AG08395 (cell line): ENCODE measurements at places on chromosomes 16 and 17.
A peak's percentile ranks its signal among the peaks of the same experiment; 100 is the strongest.

DNA sequence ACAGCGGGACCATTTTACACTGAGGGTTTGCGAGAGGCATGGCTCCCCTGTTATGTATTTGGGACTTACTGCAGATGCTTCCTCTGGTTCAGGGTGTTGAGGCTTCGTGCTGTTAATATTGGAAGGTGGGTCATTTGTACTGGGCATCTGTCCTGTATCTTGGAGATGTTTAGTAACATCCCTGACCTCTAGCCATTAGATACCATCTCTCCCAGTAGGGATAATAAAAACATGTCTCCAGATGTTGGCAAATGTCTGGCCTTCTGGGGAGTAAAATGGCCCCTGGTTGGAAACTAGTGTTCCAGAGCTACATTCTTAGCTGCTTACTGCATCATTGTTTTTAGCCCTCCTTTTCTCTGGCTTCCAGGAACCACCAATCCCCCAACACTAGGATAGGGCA, 388.0 kb downstream of the WWOX start:
- DNase-seq: no peak

DNA sequence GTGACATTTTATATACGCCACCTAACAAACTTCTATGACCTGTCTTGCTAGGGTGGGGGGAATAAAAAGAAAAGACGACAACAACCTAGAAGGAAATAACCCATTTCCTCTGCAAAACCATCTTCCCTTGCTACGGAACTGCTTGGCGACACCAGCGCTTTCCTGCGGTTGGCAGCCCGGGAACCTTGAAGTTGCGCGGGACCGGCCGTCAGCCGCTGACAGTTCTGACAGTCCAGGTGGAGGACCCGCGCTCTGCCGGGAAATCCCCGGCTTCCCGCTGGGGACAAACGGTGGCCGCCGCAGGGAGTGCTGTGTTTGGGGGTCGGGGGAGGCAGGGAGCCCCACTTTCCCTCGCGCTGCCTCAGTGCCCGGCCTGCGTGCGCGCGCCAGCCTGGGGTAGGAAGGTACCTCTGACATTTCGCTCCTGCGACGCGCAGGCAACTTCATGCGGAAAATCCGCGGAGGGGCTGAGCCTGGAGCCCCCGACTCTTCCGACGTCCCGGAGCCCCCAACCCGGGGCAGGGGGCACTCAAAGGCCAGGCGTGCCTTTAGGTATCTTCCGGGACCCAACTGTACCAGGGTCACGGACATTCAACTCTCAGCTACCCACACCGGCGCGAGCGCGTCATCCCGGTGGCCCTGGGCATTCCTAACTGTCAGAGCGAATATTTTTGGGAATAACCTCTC, 516 bp downstream of the SLC16A6 start:
- no peak for DNase-seq

DNA sequence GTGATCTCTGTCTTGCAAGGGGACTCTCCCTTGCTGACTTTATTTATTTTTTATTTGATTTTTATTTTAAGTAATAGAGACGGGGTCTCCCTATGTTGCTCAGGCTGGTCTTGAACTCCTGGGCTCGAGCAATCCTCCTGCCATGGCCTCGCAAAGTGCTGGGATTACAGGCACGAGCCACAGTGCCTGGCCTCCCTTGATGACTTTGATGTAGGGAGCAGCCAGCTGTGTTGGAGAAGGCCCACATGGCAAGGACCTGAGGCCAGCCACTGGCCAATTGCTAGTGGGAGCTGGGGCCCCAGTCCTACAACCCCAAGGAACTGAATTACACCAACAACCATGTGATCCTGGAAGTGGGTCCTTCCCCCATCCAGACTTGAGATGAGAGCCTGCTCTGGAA, 81.8 kb downstream of the CNGB1 start:
- DNase-seq: no peak

- DNase-seq: peak; percentile 72
These were observed 41.5 kb downstream of the CD300LF start for GRCh38 chr17:74671031-74671771.

GRCh38 chr17:81295676-81296381, 722 bp upstream of the SLC38A10 start:
- DNase-seq: peak; percentile 43

DNA sequence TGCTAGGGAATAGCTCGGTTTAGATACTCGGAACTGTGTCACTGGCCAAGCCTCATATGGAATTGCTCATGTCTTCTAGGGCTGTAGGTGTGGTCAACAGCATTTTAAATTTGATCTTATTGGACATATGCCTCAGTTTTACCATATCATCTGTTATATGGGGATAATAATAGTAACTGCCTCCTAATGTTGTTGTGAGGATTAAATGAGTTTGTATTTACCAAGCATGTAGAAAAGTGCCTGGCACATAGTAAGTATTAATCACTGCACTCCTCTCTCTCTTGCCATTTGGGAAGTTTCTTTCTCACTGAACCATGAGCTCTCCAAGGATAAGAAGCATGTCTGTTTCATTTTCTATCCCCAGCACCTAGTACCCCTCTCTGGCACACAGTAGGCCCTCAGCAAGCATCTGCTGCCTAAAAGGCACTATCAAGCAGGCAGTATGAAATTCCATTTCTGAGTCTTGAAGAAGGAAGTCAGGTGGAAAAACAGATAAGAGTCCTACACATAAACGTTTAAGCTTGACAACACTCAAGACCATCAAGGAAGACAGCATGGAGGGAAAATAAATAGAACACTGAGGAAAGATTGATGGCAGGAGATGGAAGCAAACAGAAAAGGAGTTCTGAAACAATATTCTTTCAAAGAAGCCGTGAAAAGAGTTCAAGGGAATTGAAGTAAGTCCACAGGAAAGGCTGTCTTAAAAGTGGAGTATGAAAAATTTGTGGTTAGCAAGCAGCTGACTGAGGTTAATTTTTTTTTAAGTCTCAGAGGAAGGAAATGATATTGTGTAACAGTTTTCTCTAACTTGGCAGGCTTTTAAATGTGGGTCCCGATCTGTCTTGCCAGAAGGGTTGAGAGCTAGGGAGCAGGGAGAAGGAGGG, 2.2 kb upstream of the ATP6V0A1 start:
- DNase-seq: peak; percentile 62

DNA sequence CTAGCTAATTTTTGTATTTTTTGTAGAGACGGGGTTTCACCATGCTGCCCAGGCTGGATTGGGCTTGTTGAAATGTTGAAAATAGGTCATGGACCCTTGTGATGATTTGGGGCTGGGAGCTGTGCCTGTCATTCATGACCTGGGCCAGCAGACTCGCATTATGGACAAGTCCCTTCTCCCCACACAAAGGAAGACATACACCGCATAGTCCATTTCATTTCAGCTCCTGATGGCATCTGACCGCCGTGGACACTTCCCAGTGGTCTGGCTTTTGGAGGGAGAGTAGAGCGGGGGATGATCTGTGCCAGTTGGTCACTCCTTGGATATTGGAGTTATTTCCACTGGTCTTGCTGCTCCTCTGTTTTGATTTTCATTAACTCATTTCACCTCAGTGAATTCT, 34.8 kb downstream of the MPRIP start:
- no peak for DNase-seq

GRCh38 chr17:1511756-1512321, 4.6 kb downstream of the INPP5K start:
- DNase-seq: peak; percentile 53

GRCh38 chr17:81251094-81251708, 12.1 kb downstream of the NDUFAF8 start:
- DNase-seq: no peak

- peak; percentile 64 for DNase-seq
These were observed 113.8 kb downstream of the MSI2 start for GRCh38 chr17:57370037-57370581.

GRCh38 chr16:77963185-77964044, 58.9 kb upstream of the CLEC3A start:
- no peak for DNase-seq

GRCh38 chr16:20026361-20027072, 47.2 kb downstream of the GPR139 start:
- no peak for DNase-seq

- DNase-seq: no peak
These were observed 12.4 kb downstream of the ZG16B start for GRCh38 chr16:2842340-2843000.

DNA sequence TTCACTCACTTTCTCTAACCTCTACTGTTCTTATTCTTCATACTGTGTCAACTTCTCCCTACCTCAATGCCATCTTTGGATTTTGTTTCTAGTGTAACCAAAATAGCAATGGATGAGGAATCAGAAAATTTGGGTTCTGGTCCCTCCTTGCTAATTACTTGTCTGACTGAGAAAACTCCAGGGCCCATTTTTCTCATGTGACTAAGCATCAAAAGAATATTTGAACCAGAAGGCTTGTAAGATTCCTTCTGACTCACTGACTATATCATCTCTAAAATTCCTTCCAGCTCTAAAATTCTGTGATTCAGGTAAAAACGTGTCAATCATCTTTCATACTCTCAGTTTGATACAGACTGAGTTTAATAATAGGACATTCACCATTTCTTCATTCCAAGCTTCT, 57.9 kb downstream of the BRIP1 start:
- peak; percentile 59 for DNase-seq

DNA sequence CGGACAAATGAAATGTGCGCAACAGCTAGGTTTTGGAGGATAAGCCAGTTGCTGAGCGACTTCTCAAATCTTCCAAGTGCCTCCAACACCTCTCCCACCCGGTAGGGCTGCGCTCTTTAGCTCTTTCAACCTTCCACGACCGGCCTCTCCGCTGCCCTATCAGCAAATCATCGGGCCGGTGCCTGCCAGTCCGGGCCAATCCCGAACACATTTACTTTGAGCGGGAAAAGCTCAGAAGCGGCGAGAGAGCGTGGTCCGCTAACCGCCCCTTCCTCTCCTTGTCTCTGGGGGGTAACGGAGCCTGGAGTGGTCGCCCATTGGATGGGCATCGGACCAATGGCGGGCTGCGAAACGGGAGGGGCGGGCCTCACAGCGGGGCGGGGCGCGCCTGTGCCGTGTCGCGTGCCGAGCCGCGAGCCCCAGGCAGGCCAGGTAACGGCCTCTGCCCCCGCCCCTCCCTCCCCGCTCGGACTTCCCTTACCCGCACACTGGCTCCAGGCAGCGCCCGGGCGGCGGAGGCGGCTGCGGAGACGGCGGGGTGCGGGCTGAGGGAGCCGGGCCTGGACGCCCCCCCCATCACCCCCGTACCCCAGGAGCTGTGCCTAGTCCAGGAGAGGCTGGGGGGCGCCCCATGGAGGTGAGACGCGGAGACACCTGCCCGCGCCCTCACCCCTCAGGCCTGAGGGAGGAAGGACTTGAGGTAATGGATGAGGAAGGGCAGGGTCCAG, at the start of gene MEIOC:
MEIOC (plus strand) TSS at position 486 of the 728 bp plus-strand sequence; CDS start at position 632, 146 bp downstream.
- DNase-seq: peak; percentile 15

GRCh38 chr17:81900181-81900820, 1.7 kb upstream of the NPB start:
- no peak for DNase-seq

- DNase-seq: no peak
These were observed 6.5 kb downstream of the SETD1A start for GRCh38 chr16:30963925-30964511.

DNA sequence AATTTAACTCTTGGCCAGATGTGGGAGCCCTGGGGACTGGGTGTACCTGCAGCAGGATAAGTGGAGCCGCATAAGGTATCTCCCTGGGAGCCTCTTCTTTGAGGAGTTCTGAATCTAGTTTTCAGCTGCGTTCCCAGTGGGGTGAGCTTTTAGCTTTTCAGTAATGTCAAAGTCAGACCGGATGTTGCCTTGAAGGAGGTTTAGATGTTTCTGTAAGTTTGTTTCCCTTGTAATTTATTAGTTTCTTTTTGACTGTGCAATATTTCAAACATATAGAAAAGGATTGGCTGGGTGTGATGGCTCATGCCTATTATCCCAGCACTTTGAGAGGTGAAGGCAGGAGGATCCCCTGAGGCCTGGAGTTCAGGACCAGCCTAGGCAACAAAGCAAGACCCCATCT, 98.6 kb upstream of the EEF2KMT start:
- no peak for DNase-seq

DNA sequence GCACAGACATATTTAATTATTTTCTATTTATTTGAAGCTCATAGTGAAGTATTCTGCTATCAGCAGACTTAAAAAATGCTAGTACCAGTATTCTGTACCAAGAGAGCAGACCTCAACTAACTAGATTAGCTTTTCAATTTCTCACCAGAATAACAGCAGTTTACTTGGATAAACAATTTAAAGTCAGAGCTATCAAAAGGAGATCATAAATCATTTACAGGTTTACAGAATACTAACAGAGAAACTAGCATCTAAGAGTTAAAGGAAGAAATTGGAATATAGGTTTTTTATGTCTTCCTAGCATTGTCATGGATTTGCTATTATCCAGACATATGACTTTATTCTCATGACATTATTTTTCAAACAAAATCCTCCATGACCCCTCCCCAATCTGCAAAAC, 3.4 kb downstream of the SPOP start:
- DNase-seq: no peak

GRCh38 chr16:89094252-89094879, 714 bp downstream of the ACSF3 start:
- peak; percentile 23 for DNase-seq

GRCh38 chr17:17525956-17526355, 29.8 kb upstream of the RASD1 start:
- DNase-seq: no peak

DNA sequence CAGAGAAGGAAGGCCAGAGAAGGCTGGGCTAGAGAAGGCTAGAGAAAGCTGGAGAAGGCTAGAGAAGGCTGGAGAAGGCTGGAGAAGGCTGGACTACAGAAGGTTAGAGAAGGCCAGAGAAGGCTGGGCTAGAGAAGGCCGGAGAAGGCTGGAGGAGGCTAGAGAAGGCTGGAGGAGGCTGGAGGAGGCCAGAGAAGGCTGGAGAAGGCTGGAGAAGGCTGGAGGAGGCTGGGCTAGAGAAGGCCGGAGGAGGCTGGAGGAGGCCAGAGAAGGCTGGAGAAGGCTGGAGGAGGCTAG, 6.4 kb upstream of the OGFOD3 start:
- DNase-seq: no peak

GRCh38 chr17:68011199-68011665, 15.0 kb upstream of the C17orf58 start:
- peak; percentile 45 for DNase-seq

DNA sequence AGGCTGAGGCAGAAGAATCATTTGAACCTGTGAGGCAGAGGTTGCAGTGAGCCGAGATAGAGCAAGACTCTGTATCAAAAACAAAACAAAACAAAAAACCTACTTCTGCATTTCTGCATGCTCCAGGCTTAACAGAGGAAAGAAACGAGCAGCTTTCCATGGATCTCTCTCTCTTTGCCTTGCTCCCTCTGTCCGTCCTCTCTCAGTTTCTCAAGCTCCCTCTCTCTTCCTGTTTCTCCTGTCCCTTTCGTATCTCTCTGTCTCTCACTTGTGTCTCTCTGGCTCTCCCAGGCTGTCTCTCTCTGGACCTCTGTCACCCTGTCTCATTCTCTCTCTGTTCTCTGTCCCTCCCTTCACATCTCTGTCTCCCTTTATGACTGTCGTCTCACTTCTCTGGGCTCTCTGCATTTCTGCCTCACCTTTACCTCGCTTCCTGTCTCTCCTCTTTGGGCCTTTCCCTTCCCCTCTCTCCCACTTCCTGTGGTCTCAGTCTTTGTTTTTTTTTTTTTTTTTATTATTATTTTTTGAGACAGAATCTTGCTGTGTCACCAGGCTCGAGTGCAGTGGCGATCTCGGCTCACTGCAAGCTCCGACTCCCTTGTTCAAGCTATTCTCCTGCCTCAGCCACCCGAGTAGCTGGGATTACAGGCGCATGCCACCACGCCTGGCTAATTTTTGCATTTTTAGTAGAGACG, 4.1 kb upstream of the PITPNA start:
- no peak for DNase-seq

GRCh38 chr17:73823684-73824083, 179.4 kb upstream of the SDK2 start:
- no peak for DNase-seq

GRCh38 chr16:19885451-19886072, 914 bp upstream of the GPRC5B start:
- no peak for DNase-seq
